NCI-H187 (cell line): ENCODE measurements at places on chromosomes 12 and 14.

GRCh38 chr12:89756585-89757398, 48.2 kb upstream of the ATP2B1 start:
- no peak for DNase-seq

DNA sequence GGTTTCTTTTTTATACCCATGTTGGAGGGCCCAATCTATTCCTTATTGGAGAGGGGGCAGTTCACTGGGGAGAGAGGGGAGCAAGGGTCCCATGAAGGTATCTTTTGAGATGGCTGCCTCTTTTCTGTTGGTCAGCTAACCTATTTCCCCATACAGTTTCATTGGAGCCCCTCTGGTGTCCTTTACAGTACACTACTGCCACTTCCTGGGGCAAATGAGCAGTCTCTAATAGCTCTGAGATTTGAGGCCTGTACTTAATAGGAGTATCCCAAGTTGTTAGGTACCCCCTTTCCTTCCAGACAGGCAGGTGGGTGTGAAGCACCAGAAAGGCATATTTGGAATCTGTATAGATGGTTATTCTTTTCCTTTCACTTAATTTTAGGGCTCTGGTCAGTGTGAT, 41.3 kb upstream of the RNU6-8 start:
- DNase-seq: no peak

DNA sequence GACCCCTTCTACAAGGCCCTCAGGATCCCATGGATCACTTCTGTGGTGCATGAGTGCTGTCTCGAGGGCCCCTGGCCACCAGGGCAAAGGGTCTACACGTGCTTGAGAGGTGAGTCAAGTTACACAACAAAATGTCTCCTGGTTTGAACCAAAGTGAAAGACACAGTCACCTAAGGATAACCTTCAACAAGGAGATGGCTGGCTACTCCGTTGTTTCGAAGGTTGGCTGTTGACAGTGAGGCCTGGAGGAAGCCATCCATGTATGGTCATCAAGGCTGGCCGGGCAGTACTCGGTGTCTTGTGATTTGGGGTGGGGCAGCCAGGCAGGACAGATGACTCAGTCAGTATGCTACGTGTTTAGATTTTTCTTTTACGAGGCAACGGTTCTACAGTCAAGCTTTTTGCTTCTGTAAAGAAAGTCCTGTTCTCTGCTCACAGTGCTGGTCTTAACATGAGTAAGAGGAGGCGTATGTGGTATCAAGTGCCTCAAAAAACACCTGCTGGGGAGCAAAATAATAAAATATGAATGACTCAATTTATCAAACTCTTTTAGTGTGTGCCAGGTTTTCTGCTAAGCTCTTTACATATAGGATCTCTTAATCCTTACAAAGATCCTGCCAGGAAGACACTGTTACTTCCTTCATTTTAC, 18.0 kb upstream of the NT5DC3 start:
- no peak for DNase-seq

DNA sequence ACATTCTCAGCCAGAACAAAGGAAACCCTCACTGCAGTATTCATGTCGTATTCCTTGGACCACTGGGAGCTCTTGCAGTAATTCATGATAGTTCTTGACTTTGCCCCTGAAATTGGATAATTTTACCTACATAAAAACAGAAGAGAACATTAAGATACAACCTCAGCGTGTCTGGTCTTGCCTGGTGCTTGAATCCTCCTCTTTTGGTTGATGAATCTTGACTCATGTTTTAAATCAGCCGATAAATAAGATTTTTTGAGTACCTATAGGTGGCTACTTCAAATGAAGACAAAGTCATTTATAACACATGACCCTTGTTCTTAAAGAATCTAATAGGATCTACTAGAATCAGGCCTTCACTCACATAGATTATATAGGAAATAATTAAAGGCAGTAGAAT, 221.0 kb downstream of the PTPRO start:
- no peak for DNase-seq

- DNase-seq: no peak
Observed at GRCh38 chr12:79673354-79673753, 17.4 kb downstream of the PAWR start.

DNA sequence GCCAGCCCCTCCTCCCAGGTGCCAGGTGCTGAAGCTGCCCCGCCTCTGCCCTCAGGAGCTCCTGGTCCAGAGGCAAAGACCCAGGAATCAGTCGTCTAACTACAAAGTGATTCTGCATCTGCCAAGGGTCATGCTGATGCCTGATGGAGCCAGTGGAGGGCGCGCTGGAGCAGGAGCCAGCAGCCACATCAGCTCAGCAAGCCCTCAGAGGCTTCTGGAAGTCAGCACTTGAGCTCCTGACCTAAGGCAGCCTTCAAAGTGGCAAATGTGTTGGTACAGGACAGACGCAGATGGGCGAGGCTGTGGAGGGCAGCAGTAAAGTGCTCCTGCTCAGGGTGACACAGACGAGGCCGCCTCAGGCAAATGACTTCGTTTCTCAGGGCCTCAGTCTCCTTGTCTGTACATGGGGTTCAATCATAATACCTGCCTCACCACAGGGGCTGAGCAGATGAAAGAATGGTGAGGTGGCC, 10.9 kb downstream of the C12orf43 start:
- no peak for DNase-seq

GRCh38 chr14:76282581-76282980, 93.4 kb upstream of the ESRRB start:
- DNase-seq: no peak

DNA sequence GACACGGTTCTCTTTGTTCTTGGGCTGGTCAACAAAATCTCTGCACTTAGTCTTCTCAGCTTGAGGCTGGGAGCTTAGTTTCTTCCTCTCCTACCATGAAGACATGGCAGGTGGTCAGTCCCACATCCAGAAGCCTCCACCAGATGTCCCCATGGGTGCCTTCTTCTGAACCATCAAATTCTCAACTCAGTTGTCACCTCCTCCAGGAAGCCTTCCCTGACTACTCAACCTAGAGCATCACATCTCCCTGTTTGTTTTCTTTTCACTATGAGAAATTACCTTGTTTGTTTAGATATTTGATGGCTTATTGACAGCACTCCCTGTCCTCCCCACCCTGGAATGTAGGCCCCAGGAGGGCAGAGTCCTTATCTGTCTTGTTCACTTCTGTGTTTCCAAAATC, 84.4 kb downstream of the TBX5 start:
- DNase-seq: no peak

- DNase-seq: no peak
Observed at GRCh38 chr12:110498984-110499706, 2.8 kb downstream of the VPS29 start.

- DNase-seq: no peak
Observed at GRCh38 chr12:73656375-73656774, 881.3 kb upstream of the ATXN7L3B start.

DNA sequence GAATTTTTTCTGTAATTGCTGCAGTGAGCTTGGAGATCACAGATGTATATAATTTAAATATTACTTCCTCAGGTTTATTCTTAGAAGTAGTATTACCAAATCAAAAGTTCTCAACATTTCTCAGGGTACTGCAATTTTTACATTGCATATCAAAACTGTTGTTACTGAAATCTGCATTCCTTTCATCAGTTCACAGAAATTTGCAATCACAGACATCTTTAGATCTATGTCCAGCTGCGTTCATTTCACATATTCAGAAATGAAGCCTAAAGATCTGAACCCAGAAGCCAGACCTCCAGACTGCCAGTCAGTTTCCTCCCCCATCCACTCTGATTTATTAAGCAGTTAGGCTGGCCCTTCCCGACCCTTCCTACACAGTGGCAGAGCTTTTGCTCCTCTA, 18.2 kb upstream of the IFT81 start:
- no peak for DNase-seq

DNA sequence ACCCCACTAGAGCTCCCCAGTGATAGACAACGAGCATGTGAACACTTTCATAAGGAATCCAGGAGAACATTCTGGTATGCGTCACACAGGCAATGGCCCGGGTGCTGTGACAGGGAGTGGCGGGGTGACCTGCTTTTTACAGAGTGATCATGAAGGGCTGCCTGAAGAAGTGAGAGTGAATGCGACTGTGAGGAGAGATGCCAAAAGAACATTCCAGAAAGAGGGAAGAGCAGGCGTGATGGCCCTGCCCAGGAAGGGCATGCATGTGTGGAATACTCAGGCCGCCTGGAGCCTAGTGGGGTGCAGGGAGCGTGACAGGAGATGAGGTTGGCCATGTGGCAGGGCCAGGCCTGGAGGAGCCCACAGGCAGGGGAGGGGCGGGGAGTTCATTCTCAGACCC, 53.8 kb downstream of the FZD10 start:
- DNase-seq: no peak

GRCh38 chr14:71250791-71251190, 343.5 kb downstream of the PCNX1 start:
- no peak for DNase-seq

DNA sequence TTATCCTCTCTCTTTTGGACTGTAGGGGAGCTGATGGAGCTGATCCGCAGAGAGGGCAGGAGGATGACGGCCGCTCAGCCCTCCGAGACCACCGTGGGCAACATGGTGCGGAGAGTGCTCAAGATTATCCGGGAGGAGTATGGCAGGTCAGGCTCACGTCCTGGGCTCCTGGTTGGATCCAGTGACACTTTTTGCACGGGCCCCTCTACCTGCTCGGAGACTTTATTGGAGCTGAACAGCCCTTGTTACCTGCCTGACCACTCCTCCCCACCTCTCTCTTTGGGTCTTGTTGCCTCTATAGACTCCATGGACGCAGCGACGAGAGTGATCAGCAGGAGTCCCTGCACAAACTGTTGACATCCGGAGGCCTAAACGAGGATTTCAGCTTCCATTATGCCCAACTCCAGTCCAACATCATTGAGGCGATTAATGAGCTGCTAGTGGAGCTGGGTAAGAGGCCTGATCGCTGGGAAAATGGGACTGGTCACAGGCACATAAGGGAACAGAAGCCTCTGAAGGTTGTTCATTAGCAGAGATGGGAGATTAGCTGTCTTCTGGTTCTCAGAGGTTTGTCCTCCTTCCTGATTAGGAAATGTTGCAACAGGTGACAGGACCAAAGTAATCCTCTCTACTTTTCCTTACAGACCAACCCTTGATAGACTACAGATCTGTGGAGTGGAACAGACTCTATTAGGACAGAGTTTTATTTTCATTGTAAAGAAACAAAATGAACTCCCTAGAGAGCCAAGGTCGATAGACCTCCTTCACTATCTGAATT, 718 bp downstream of the EIF2B2 start:
- DNase-seq: no peak

DNA sequence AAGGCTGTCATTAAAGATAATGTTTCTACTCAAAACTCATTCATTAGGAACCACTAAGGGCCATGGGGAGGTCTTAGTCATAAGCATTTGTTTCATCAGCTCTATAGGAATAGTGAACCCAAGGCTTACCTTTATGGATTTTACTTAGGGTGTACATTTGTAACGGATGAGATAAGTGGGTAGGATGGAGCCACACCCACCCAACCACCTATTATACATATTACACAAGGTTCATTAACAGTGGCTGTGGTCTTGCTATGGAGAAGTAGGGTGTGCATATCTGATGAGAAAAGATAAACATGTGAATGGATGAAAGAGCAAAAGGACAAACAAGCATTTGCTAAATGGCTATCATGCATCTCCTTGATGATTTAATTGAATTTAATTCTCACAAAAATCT, 39.6 kb upstream of the ITPR2 start:
- DNase-seq: peak; percentile 46

DNA sequence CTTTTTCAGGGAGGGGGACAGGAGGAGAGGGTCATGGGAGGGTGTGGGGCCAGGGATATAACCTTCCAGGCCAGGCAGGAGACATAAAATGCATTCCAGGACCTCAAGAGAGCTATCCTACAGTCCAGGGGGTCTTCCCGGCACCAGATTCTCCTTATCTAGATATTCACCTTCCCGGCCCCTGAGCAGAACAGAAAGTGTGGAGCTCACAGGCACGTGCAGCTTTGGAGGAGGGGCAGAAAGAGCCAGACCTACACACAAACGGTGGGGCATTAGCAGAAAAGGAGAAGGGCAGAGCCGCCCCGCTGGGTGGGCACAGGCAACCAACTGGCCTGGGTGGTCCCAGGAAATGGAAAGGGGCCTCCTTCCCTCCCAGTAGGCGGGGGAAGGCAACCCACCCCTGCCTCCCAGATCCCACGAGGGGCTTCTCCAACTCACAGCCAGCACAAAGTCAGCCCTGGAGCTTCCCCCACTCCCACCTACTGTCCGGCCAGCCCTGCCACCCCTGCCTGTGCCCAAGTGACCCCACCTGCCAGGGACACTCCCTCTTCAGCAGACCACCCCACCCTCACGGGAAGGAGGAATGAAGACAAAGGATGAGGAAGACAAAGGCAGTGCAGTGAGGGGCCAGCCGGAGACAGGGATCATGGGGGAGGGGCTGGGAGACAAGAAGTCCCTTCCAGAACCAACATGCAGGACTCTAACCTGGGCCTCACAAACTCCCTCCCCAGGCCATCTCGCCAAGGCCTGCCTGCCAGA, 33.3 kb downstream of the CCDC85C start:
- DNase-seq: no peak

DNA sequence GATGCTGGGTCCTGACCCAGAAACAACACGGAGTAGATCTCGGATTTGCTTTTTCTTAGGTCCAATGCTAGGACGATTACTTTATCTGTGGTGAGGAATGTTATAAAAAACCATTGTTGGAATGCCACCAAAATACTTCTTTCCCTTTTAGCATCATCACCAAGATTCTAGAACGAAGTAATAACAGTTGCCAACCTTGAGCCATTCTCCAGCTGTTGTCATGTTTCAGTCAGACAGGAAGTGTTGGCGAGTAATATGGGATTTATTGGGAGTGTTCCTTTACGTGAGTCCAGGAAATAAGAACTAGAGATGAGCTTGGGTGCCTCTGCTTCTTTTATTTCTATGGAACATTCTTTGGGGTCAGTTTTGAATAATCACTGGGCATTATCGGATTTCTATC, 892.9 kb downstream of the DIO2 start:
- no peak for DNase-seq

- DNase-seq: no peak
Observed at GRCh38 chr14:72680853-72681640, 212.9 kb downstream of the DPF3 start.

GRCh38 chr14:96926001-96926400, 128.8 kb downstream of the VRK1 start:
- DNase-seq: no peak

- no peak for DNase-seq
Observed at GRCh38 chr14:29355331-29355730, 572.3 kb downstream of the PRKD1 start.

GRCh38 chr14:43901911-43902673, 605.0 kb downstream of the FSCB start:
- no peak for DNase-seq
